ENCODE measurements at places on chromosomes 2 and 18. TPM values are rescaled to one million over a fixed set of nuclear protein-coding genes. Genes with fewer than 3 reads are reported as not detected.

Gene DOK6
- 21.8 TPM for polyA plus RNA-seq

Gene BAZ2B
- polyA plus RNA-seq, result 118 TPM

Gene ACVR1C
- polyA plus RNA-seq, result 0.23 TPM

Gene LBX2
- 3.1 TPM for polyA plus RNA-seq

Gene CSRNP3
- 11.0 TPM for polyA plus RNA-seq

Gene SERPINB10
- 0.27 TPM for polyA plus RNA-seq

Gene UGT1A1
- 0.58 TPM for polyA plus RNA-seq

- DNase-seq, result no peak
These were observed 45.1 kb downstream of the GPD2 start for GRCh38 chr2:156481312-156481711.

DNA sequence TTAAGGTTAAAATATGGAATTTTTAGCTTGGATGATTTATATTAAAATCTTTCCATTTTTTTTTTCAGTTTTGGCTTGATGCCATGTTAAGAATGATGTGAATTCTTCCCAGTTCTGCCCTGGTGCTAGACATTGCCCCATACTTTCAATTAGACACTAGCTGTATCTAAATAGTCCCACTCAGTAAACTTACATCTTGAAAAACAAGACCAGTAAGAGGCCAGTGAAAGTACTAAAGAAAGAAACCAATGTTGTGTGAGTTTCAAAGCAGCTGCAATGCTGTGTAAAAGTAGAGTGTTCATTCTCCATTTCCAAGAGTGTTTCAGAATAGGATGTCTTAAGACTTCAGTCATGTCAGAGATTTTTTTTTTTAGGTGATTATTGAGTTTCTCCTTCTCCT, 40.0 kb upstream of the CYBRD1 start:
- no peak for DNase-seq

GRCh38 chr2:111200333-111200881, 79.7 kb downstream of the BCL2L11 start:
- DNase-seq, result no peak

DNA sequence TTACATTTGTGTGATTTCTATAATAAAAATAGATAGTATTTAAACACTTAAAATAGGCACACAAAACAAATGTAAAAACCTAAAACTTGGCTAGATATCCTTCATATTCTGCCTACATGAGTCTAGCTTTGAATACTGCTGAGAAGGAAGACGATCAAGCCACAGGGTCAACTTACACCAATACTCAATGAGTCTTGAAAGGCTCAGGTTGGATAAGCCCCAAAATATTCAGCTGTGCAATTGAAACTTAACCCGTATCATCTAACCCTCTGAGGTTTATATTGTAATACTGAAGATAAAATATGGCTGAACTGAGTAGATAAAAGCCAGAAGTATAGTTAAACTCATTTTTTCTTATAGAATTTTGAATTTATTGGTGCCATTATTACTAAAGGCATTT, 313.0 kb upstream of the NRXN1 start:
- no peak for DNase-seq

DNA sequence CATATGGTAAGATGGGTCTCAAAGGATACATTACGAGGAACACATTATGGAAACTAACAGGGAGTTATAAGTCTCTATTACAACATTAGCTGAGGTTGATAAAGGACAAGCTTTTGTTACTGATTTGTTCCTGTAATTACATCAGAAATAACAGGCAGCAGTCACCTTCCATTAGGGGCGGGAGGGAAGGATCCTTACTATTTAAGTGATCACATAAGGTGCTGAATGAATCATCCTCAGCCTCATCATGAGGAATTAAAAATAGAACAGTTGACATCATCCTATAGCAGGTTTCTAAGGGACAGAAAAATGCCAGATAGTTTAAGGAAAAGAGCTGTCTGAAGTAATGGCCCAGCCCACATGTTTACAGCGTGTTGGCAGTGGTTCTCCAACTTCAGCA, 86.9 kb upstream of the MGAT5 start:
- DNase-seq, result no peak

GRCh38 chr2:195425328-195425727, 231.7 kb upstream of the SLC39A10 start:
- no peak for DNase-seq

DNA sequence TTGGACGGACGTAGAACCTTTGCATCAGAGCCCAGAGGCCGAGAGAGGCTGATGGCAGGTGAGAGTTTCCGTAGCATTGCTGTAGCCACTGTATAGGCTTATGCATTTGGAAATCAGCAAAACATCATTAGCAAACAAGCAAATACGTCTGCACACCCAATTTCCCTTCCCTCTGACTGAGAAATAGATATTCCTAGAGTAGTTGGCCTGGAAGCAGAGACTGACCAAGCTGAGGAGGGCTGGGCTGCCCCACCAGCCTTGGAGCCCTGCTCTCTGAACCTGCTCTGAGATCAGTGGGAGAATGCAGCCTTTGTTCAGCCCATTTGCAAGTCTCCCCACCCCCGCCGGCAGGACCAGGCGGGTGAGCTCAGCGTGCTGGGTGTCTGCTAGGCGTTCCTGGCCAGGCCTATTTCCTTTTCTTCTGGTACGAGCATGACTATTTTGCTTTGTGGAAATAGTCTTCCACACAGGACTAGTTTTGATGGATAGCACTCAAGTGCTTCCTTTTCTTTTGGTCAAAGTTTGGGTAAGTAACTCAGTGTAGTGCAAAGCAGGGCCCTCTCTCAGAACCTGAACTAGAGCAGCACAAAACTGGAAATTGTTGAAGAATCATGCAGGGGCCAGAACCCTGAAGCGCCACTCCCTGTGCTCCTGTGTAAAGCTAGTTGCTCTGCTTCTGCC, 21.9 kb upstream of the RNF149 start:
- no peak for DNase-seq

DNA sequence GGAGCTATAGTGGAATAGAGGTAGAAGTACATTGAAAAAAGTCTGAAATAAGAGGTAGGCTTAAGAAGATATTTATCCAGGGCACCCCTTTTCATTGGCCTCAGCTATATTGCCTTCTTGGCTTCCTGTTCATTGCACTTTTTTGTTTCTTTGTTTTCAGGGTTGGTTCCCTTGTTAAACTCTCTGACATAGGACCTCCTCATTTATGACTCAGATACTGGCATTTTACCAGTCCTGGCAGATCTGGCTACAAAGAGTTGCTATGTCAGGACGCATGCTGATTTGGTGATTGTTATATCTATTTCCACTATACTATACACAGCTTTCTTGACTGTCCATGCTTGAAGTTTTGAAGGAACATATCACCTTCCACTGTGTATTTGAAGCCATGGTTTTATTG, 60.0 kb downstream of the GCA start:
- DNase-seq, result no peak

GRCh38 chr2:188478724-188479123, 187.1 kb downstream of the GULP1 start:
- DNase-seq, result no peak

DNA sequence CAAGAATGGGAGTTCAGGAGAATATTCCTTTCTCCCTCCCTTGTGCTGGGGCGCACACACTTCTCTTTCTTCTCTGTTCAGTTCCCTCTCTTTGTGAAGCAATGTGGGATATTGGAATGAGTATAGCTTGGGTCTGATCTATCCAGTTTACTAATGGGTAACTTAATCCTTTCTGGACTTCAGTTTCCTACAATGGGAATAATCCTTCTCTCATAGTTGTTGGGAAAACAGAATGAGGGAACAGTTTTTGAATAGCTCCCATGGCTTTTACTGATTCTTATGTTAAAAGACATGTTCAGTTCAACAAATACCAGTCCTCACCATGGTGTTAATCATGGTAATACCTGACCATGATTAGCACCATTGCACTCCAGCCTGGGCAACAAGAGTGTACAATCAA, 93.1 kb downstream of the ARL4C start:
- DNase-seq, result no peak

- DNase-seq, result no peak
These were observed 117.4 kb downstream of the STPG4 start for GRCh38 chr2:47037678-47038077.

DNA sequence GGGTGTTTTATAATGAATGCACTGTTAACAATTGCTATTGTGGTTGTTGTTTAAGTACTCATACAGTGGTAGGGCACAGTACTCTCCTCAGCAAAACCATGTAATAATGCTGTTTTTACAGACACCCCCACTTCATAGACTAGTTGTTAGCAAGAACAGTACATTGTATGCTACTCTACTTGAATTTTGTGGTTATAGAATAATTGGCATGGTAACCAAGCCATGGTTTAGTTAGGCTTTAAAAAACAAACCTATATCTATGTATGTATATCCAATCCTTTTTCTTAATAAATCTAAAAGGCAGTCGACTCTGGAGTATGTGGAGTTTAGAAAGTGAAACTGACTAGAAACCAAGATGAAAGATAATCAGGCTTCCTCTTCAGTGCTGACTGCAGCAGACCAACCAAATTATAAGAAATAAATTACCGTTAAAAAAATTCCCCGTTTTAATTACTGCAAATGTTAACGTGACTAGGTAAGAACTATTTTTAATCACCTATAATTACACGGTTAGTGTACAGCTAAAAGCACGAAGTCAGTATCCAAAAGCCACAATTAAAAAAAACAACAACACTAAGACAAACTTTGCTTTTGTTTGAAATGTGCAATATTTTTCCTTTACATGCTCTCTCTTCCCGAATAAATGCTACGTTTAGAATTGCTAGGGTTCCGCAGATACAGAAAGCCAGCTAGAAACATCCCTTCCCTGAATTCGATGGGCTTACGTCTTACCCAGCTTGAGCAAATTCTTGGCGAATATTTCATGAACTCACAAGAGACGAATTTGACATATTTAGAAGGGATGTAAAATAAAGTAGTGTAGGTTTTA, 113.3 kb upstream of the SERTAD2 start:
- DNase-seq, result no peak

DNA sequence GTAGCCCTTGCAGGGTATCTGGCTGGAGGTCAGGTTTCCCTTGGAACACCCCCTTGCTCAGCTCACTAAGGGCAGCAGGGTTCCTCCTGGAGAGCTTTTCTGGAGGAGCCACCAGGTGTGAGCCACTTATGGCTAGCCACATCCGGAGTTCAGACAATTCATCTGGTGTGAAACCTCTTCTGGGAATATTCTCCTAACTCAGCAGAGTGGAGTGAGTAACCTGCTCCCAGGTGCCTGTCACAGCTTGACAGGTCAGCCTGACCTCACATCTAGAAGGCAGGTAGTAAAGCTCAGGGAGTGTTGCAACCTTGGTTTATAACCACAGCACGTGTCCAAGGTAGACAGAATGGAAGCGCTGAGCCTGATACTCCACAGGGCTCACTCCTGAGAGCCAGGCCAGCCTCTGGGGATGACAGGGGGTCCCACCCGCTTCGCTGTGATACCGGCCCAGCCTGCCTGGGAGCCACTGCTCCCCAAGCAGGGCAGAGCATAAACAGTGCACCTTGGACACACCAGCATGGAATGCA, 62.6 kb upstream of the TGFA start:
- no peak for DNase-seq

- no peak for DNase-seq
These were observed 120.8 kb upstream of the SULT1C3 start for GRCh38 chr2:108118996-108119395.

GRCh38 chr2:187329586-187329985, 118.5 kb downstream of the CALCRL start:
- no peak for DNase-seq

DNA sequence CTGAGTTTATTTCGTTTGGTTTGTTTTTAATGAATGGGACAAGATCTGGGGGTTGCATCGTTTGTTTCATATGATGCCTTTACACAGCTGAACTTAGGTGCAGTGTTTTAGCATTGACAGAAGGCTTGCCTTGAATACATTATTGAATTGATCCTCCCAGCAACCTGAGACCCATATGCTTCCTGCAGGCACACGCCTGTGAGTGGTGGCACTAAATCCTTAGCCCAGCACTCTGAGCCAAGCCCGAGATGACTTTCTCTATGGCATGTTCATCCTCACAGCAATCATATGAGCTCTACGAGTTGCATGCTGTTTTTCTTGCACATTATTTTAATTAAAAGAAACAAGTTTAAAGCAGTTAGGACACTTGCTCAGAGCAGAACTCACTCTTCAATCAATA, 47.8 kb upstream of the AGAP1 start:
- DNase-seq, result no peak

DNA sequence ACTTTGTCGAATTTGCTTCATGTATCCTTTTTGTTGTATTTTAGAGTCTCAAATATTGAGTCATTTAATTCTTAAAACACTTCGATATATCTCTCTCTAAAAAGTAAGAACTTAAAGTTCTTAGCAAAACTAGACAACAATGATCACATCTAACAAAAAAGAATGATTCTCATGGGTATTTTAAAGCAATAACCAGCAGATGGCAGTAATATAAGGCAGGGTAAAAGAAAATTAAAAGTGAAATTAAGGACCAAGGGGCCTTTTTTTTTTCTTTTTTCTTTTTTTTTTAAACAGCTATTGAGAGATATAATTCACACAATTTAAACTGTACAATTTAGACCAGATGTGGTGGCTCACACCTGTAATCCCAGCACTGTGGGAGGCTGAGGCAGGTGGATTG, 9.9 kb upstream of the AOX1 start:
- DNase-seq, result no peak

DNA sequence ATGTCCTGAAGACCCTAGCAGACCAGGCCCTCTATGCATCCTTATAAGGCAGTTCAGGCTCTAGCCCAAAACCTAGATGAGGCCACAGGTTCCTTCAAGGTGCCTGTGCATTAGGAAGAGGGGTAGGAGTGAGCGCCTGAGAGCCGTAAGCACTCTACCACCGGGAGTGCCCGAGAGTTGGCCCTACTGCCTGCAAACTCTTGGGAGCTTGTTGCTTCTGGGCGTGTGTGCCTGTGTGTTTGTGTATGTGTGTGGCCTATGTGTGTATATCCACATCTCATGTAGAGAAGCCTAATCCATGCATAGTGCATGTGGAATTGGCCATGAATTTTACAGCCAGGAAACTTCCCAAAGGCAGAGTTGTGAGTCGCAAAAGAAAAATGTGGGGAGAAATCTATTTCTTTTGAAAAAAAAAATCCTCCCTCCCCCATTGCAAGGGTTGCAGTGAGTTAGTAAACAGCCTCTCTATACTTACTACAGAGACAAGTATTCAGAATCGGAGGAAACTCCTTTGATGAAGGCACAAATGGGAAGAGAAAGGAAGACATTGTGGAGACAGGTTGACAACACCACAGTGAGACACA, 96.8 kb downstream of the ADD2 start:
- no peak for DNase-seq

DNA sequence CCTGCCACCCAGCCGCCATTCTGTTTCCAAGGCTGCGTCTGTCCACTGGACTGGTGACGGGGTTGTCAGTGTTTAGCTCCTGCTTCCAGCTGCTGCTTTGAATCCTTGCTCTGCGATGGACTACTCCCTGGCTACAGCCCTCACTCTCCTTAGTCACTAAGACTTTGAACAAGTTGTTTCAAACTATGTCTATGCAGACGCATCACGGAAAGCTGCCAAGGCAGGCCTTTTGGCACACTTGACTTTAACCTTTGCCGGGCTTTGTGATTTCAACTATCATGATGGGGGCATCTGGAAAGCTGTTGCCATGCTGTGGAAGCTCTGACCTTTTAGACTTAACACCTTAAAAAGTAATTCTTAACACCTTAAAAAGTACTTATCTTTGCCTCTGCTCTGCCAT, 54.4 kb downstream of the PDE11A start:
- DNase-seq, result no peak

GRCh38 chr2:224976629-224977525, 65.4 kb downstream of the DOCK10 start:
- DNase-seq, result no peak

GRCh38 chr2:36545871-36546416, 52.0 kb downstream of the FEZ2 start:
- DNase-seq, result no peak
